ENCODE measurements at places on chromosomes 4 and X.

DNA sequence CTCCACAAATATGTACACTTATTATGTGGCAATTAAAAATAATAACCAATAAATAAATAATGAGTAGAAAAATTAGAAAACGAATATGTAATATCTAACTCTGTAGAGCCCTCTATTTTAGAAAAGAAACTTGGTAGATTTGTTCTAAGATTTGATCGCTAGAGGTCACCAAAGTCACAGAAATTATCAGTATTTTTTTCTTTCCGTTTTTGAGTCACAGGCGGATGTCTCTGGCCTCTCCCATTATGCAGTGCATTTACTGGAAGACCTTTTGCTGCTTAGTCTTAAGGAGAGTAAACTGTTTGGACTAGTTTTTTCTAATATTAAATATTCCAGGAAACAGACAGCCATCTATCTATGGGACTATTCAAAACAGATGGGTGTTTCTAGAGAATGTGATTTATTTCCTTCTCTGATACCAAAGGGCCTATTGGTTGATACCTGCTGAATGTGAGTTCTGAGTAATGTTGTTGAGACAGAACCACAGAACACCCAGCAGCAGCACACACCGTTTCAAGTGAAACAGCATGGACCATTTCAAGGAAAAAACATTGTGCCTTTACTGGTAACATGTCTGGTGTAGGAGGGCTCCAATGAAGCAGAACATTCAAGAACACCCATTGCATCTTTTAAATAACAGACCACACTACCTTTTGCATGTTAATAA lies 34.0 kb upstream of the GYPA start:
- peak; percentile 79 for DNase-seq

GRCh38 chr4:76689145-76689817 lies 208.7 kb downstream of the SOWAHB start:
- peak; percentile 21 for DNase-seq

DNA sequence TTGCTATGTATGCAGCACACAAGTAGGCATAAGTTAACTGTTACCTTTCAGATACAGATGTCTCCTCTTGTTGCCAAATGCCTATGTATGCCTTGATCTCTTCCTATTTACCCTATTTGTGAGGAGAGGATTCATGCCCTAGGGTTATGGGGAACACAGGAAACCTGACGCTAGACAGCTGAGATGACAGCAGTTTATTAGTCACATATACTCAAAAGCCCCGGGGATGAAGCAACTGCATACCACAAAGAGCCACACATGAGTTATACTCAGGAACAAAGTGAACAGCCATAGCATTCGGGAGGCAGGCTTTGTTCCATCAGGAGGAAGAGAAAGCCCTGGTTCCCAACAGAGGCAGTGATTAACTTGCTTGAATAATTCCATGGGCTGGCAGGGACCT lies 1011.7 kb upstream of the PCDH7 start:
- DNase-seq, result no peak

DNA sequence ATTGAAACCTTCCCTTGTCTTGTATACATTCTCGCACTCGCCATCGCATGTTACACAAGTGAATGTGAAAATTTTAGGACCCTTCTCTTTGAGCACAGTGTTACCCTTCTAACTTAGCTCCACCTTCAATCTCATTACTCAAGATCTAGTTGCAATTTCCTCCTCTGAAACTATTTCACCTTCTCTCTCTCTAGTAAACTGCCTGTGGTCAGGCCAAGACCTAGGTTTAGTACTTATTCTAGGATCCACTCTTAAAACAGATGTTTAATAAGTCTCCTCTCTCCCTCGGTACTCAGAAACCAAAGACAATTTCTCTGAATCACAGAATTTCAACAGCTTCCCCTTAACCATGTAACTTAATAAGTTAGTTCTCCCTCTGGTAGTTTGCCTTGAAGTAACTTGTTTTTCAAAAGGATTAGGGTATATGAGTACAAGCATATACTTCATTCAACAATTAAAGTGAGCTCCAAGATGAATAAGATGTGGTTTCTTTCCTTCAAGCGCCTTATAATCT lies 156.0 kb downstream of the SH3KBP1 start:
- no peak for DNase-seq

- DNase-seq, result no peak
Measured at GRCh38 chr4:180100433-180101344, 2142.5 kb upstream of the TENM3 start.

- peak; percentile 71 for DNase-seq
Measured at GRCh38 chrX:153816831-153817690, 13.3 kb downstream of the PDZD4 start.
